Mesenteric fat pad (tissue), 1 donor: ENCODE measurements at places on chromosomes 1 and 21. TPM values are rescaled to one million over a fixed set of nuclear protein-coding genes. Genes with fewer than 3 reads are reported as not detected.
A peak's percentile ranks its signal among the peaks of the same experiment; 100 is the strongest.

The SYPL2 gene
- 7.3 TPM for total RNA-seq

- DNase-seq, result no peak
Measured at GRCh38 chr1:6753320-6754140, 31.7 kb upstream of the CAMTA1 start.

- no peak for DNase-seq
Measured at GRCh38 chr1:153774026-153774595, 1.1 kb upstream of the SLC27A3 start.

- no peak for DNase-seq
Measured at GRCh38 chr1:7702365-7702764, 68.7 kb upstream of the VAMP3 start.

GRCh38 chr1:175169286-175170018, 23.1 kb downstream of the KIAA0040 start:
- no peak for DNase-seq

DNA sequence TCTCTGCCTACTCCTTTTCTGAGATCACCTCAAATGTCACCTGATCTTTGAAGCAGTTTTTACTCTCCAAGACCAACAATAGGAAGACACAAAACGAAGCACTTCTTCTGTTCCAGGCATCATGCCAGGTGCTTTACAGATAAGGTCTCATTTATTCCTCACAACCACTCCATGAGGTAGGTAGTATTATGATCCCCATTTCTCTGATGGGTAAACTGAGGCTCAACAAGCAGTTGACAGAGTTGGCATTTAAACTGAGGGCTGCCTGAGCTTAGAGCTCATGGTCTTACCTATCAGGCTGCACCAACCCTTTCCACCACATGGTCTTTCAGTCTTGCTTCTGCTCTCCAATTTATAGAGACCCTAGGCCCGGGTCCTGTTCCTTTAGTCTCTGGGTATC, 147.2 kb upstream of the JUN start:
- no peak for DNase-seq

DNA sequence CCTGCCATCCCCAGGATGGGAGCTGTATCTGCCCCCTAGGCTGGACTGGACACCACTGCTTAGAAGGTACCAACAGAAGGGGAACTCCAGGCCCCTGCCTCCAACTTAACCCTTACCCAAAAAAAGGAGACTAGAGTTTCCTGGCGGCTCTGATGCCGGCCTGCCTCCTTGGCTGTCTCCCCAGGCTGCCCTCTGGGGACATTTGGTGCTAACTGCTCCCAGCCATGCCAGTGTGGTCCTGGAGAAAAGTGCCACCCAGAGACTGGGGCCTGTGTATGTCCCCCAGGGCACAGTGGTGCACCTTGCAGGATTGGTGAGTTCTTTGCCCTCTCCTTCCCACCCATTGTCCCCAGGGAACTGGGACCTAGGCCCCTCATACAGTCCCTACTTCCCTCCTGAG, 8.1 kb upstream of the LRRC71 start:
- no peak for DNase-seq

- DNase-seq, result no peak
Measured at GRCh38 chr1:84540759-84541158, 33.5 kb downstream of the CTBS start.

- DNase-seq, result no peak
Measured at GRCh38 chr1:27095576-27095975, 59.3 kb downstream of the SLC9A1 start.

- peak; percentile 51 for DNase-seq
Measured at GRCh38 chr1:203028067-203028783, 1.9 kb downstream of the PPFIA4 start.

DNA sequence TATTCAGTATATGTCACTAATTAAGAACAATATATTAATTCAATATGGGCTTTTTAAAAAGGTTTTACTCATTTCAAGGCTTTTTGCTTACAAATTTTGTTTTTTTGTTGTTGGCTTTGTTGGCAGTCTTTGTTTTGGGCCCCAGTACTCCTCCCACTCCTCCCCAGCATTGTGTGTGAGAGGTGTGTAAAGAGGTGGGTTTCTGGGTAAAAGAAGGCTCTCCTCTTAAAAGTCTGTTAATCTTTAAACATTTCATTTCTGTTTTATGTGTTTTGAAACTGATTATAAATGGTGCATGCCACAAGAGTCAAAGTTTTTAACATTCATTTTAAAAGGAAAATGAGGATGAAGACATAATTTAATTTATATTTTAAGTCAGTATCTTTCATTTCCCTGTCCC, 79.6 kb downstream of the SASS6 start:
- DNase-seq, result no peak

The TCHH gene
- 1.1 TPM for total RNA-seq

The FNDC5 gene
- total RNA-seq, result 0.96 TPM

The MYOG gene
- total RNA-seq, result not detected

GRCh38 chr1:67897270-67897949, 64.1 kb upstream of the GNG12 start:
- DNase-seq, result no peak

- no peak for DNase-seq
Measured at GRCh38 chr1:166136699-166137401, 30.0 kb downstream of the FAM78B start.

GRCh38 chr1:161096015-161096414, 2.1 kb upstream of the KLHDC9 start:
- no peak for DNase-seq

The ZSWIM5 gene
- 0.42 TPM for total RNA-seq

DNA sequence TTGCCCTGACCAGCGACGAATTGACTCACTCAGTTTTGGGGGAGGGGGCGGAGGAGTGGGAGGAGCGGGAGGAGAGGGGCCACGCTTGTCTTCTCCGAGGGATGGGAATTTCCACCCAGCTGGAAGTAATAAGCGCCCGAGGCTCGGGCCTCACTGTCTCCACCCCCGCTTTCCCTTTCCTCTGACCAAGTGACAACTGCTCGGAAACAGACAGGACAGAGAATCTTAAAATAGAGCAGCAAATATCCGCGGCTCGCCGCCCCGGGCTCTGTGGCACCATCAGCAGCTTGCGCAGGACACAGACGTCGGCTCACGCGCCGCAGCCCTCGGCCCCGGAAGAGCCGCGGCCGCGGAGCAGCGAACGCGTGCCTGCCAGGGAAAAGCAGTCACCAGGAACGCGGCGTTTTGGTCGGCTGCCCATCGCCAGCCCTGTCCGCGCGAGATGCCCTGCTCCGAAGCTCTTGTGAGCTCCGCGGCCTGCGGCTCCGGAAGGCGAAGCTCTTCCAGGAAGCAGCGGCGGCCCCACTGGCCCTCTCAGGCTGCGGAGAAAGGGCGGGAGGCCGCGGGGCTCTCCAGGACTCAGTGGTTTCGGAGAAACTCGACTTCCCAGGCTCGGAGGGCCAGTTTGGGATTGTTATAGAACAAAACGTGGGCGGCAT, 10.7 kb upstream of the RGS16 start:
- peak; percentile 94 for DNase-seq

DNA sequence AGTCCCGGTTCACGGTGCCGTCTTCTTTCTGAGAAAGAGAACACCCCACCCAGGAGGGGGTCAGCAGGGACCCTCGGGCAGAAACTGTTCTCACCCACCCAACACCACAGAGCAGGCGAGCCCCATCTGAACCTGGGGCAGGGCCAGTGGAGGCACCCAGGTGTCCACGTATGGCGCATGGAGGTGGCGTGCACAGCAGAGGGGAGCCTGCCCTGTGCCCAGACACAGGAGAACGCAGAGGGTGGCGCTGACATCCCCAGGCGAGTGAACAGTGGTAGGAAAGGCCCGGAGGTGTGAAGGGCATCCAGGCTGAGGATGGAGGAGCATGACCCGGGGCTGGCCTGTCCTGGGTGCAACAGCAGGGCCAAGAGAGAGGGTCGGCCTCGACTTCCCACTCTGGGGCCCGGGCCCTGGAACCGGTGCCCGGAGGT, 91.1 kb downstream of the STUM start:
- no peak for DNase-seq

DNA sequence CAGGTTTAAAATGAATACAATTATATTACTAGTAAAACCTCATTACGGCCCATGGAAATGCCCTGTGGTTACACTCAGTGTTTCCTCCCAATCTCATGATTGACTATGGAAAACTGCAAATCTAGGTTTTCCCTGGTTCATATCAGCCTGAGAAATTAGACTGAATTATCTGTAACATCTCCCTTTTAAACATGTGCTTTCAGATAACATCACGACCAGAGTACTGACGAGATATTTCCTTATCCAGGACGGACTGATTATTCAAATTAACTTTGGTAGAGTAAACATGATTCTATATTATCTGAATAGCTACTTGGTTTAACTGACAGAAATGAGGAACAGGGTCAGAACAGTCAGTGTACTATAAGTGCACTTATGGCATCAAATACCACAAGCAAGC, 82.3 kb downstream of the RGS7 start:
- DNase-seq, result no peak

DNA sequence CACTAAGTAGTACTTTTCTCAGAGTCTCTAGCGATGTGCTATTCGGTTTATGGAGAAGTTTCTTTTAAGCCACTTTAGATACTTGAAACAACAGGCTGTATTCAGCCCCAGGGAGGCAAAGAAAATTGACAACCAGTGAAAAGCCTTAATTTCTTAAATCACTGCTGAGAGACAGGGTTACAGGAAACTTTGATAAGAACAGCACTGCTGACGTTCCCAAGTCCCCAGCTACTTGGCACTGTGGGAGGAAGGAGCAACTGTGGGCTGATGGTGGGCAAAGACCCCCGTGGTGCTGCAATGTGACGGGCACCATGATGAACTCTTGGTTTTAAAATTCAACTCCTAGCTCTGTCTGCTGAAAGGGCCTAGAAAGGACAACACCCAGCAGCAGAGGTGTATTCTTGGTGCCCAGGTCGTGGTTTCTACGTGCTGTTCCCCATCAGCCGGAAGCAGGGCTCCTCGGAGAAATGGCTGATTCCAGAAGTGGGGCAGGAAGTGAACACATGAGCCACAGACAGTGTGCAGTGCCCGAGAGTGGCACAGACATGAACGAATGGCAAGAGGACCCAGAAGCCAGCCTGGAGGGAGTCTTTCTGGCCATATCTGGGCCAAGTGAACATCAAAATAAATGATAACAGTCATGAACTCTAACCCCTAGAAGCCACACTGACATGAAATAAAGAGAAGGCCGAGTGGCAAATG, 5.3 kb downstream of the PTTG1IP start:
- DNase-seq, result no peak

DNA sequence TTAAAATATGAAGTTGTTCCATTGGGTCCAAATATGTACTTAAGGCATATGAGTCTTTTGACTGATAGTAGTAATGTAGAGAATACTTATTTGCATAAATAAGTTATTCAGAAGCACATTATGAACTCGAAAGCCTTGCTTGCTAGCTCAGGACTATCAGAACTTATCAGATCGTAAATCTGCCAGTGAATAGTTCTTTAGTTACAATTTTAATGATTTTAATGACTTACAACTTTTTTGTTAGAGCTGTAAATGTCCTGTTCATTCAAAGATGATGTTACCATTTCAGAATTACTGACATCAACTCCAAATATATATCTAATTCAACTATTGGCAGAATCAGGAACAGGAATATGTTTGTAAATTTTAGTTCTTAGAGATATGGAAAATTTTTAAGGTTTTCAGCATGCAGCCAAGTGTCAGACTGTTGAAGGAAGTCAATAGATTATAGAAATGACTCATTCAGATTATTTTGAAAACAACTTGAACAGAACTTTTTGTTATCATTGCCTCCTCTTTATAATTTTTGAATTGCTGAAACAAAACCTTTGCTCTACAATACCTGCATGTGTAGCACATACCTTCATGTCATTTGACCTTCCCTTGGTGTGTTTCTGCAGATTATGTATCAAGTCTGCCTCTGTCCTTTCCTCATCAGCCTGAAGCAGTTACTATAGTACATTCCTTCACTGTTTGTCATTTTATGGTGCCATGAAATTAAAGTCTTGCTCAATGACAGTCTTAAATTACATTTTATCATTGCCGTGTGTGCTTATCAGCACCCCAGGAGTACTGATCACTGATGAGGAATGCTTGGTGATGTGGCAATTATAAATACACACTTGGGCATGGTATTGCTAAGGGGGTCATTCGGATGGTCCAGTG, 44.9 kb downstream of the LRRC8D start:
- DNase-seq, result no peak

The VHLL gene
- total RNA-seq, result not detected

DNA sequence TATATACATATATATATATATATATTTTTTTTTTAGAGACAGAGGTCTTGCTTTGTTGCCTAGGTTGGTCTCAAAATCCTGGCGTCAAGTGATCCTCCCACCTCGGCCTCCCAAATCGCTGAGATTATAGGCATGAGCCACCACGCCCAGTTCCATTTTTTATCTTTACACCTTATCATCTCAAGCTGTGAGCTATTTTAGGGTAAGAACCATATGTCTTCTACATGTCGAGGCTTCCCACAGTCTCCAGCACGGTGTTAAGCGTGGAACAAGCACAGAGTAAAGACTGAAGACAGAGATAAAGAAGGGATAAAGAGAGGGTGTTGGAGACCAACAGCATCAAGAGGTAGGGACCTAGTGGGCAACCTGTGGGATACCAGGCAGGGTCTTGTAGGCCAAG, 14.2 kb downstream of the ARHGEF2 start:
- no peak for DNase-seq

The OR2M5 gene
- total RNA-seq, result not detected

- DNase-seq, result no peak
Measured at GRCh38 chr1:112692681-112693080, 14.2 kb downstream of the RHOC start.

The PRKAA2 gene
- 1.4 TPM for total RNA-seq

The PRKCZ gene
- total RNA-seq, result 1.4 TPM

The GUCA2A gene
- total RNA-seq, result not detected

The PRXL2B gene
- 12.4 TPM for total RNA-seq

GRCh38 chr1:190429932-190430331, 47.7 kb downstream of the BRINP3 start:
- DNase-seq, result no peak

The WNT9A gene
- 1.3 TPM for total RNA-seq

DNA sequence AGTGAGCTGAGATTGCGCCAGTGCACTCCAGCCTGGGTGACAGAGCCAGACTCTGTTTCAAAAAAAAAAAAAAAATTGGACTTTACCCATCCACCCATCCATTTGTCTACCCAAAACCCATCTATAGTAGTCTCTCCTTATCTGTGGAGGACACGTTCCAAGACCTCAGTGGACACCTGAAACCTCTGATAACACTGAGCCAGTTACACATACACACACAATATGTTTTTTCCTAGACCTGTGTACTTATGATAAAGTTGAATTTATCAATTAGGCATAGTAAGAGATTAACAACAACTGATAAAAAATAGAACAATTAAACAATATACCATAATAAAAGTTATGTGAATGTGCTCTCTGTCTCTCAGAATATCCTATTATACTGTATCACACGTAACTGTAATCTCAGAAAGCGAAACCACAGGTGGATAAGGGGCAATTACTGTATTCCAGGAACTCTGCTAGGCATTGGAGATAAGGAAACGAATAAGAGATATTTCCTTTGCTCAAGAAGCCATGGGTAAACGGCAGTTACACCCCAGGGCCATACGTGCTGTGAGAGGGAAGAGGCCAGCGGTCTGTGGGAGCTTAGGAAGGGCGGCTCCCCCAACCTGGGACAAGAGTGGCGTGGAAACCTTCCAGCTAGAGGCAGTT, 84.2 kb upstream of the DISP3 start:
- no peak for DNase-seq

The KCNH1 gene
- total RNA-seq, result 0.26 TPM

- DNase-seq, result no peak
Measured at GRCh38 chr21:25967181-25967900, 203.2 kb downstream of the APP start.
